Stimulated activated CD8-positive, alpha-beta memory T cell treated with anti-CD3 and anti-CD28 coated beads, Interleukin-15, amount 100 ng/mL, for 24 hours (primary cell): ENCODE measurements at places on chromosomes 7 and 10.

- no peak for DNase-seq
Observed at GRCh38 chr7:156832195-156832877, 60.6 kb downstream of the LMBR1 start.

DNA sequence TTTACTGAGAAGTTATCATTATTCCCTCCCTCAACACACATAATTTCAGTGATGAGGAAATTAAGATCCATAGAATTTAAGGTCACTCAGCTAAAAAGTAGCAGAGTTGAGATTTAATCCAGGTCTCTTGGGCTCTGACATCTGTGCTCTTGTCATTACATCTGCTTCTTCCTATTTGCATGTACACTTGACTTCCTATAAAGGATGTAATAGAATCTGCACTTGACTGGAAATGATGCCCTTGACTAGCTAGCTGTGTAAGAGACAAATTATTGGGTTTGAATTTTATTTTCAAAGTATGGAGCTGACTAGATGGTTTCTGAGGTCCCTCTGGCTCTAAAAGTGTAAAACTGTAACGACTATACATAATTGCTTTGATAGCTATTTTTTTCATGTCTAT lies 59.5 kb downstream of the AGK start:
- no peak for DNase-seq

DNA sequence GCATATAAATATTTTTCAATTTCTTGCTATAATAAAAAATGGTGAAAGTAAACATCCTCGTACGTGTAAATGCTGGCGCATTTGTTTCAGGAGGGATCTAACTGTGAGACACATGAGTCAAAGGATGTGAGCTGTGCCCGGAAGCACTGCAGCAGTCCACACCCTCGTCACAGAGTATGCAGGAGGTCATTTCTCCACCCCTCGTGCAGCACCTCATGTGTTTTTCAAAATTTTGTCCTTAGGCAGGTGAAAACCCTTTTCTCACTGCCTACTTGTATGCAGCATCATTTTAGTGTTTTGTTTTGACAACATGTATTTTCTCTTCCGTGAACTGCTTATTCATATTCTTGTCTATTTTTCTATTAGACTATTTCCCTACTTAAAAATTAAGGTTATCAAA lies 162.7 kb downstream of the AVL9 start:
- DNase-seq, result no peak

GRCh38 chr10:67257018-67257417 lies 331.2 kb downstream of the LRRTM3 start:
- no peak for DNase-seq

- DNase-seq, result no peak
Observed at GRCh38 chr10:36345807-36346206, 703.7 kb upstream of the FZD8 start.

- DNase-seq, result no peak
Observed at GRCh38 chr7:140863867-140864266, 60.9 kb downstream of the BRAF start.

DNA sequence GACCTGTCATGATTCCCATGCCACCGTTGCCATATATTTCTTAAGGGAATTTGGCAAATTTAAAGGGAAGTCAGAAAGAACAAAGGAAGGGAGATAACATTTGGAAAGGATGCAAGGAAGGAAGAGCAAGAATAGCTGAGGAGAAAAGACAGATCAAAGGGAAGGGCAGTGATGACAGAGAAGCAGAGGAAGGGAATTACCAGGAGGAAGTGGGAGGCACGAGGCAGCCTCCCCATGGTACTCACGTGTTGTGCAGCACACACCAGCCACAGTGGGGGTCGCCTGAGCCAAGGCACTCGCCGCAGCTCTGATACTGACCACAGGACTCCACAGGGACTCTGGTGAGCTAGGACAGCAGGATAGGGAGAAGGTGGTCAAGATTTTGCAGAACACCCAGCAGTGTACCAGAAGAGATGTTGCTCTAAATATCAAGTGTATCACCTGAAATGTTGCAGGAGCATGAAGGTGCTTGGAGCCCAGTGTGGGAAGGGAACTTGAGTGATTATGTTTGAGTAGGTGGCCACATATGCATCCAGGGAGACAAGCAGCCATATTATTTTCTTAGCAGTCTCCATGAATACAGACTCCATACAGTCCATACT lies 335.3 kb downstream of the PLXNA4 start:
- no peak for DNase-seq

DNA sequence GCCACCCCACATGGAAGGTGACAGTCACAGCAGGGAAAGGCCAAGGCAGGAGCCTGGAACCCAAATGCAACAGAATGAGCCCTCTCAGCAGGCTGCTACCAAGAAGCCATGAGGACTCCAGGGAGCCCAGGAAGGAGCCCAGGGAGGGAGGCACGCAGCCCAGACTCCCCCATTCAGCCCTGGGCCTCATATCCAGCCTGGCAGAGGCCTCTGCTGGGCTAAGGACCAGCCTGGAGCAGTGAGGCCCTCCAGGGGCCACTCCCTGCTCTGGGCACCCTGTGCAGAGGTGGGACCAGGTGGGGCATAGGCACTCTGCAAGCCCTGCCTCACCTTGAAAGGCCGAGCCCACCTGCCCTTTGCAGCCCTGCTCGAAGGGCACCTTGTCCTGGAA lies 25.8 kb upstream of the ZNF488 start:
- DNase-seq, result no peak

GRCh38 chr7:142754681-142755575 lies 5.7 kb downstream of the PRSS1 start:
- DNase-seq, result no peak

- DNase-seq, result no peak
Observed at GRCh38 chr10:68997211-68997610, 8.6 kb downstream of the KIFBP start.

DNA sequence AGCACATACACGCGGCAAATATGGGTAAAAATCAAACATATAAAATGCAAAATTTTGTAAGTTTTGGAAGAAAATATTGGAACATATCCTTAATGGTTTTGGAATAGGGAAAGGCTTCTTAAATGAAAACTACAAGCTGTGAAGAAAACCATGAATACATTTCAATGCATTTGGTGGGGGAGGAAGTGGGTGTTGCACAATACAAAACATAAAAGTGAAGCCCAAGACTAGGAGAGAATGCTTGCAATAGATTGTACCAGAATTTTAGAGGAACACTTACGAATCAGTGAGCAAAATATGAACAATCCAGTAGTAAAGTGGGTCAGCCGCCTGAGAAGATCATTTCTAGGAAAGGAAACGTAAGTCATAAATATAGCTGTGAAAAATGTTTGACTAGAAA lies 322.6 kb upstream of the MKI67 start:
- no peak for DNase-seq
